ENCODE measurements at places on chromosomes 6 and 20. TPM values are rescaled to one million over a fixed set of nuclear protein-coding genes. Genes with fewer than 3 reads are reported as not detected.

NFKBIL1 gene
- total RNA-seq: 17.2 TPM

ME1 gene
- total RNA-seq: 78.8 TPM

VSX1 gene
- total RNA-seq: not detected

SIRPB1 gene
- total RNA-seq: not detected

ZNF451 gene
- total RNA-seq: 72.2 TPM

RFX6 gene
- total RNA-seq: not detected
